ENCODE measurements at places on chromosomes 16 and 17. TPM values are rescaled to one million over a fixed set of nuclear protein-coding genes. Genes with fewer than 3 reads are reported as not detected.

Gene TEX2
- 24.5 TPM for total RNA-seq

Gene MMP28
- not detected for total RNA-seq

Gene SBK1
- total RNA-seq = 0.07 TPM

Gene NEUROD2
- not detected for total RNA-seq

- DNase-seq = no peak
Observed at GRCh38 chr16:11581678-11582077, 5.0 kb downstream of the LITAF start.

DNA sequence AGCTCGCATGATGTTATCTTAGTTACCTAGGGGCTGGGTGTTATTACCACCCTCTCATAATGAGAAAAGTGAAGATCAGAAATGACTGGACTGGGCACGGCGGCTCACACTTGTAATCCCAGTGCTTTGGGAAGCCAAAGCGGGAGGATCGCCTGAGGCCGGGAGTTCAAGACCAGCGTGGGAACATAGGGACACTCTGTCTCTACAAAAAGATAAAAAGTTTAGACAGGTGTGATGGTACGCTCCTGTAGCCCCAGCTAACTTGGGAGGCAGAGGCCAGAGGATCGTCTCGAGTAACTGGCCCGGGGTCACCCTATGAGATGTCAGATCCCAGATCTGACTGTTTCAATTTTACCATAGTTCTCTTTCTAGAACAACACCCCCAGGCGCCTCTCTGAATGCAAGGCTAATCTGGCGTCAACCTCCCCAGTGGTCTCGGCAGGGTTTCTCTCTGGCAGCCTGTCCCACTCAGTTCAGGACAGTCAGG lies 1.9 kb upstream of the CCDC102A start:
- no peak for DNase-seq

DNA sequence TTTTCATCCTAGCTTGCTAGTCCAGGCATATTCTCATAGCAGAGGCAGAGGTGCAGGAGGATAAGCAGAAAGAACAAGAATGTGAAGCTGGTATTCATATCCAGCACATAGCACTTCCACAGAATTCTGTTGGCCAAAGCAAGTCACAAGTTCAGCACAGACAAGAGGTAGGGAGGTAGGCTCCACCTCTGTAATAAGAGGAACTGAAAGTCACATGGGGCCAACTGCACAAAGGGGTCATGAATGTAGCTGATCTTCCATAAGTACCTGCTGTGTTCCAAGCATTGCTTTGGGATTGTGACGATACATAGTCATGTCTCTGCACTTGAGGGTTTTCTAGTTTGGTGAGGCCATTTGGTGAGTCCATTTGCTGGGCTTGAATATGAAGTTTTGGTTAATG lies 110.8 kb upstream of the MPHOSPH6 start:
- DNase-seq = no peak

DNA sequence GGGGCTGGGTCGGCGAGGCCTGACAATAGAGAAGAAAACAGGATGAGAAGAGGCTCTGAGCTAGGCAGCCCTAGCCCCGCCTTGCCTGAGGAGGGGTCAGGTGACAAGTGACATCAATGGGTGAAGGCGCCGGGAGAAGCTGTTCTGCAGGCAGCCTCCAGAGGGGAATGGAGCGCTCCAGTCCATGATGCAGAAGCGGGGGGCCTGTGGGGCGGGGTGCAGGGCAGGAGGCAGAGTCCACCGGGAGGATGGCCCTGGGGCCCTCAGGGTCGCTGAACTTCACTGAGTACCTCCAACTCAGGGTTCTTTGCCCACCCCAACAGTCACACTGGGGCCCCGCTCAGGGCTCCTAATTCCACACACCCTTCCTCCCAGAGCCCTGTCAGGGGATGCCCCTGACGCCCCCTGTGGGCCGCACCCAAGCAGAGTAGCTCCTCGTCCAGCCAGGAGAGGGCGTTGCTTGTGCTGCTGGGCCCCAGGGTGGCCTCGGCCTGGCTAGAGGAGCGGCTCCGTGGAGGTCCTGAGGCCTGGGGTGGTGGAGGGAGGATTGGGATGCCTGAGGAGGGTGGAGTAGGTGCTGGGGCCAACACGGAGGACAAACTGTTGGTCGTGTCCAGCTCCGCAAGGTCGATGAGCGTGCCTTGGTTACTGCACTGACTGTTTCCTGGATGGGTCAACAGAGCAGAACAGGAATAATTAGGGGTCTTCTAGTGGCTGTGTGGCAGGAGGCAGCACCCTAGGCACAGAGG lies 20.8 kb downstream of the GGA3 start:
- DNase-seq = peak; percentile 82

DNA sequence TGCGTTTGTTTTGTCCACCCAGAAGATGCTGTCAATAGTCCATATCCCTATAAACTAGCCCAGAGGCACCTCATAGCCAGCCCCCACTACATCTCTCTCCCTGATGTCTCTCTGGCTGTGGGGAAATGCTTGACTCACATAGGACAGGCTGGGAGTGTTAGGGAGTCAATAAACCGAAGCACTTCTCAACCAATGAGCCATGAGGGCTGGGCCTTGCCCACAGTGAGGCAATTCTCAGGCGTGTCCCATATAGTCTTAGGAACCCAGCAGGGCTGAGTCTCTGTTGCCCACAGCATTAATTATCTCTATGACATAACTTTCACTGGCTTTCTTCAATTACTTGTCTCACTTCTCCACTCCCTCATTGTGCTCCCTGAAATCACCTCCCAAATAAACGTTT lies 387.3 kb upstream of the CDH11 start:
- no peak for DNase-seq

DNA sequence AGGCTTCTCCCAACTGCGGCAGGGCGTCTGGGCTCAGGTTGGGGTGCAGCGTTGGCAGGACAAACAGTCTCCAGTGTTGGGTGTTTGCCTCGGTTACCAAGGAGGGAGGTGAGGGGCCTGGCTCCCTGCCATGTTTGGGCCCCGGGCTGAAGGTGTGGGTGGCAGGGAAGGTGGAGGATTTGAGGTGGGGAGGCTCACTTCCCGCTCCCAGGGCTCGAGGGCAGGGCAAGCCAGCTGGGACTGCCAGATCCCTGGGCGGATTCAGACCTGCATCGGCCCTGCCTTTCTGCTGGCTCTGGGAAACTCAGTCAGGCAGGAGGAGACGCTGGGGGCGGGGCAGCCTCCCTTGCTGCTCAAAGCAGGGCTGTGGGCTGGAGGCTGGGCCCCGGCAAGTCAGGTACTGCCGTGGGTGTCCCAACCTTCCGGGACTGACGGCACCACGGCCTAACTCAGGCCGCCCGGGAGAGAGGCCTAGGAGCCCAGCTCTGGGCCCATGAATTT lies 31.3 kb upstream of the KRT17 start:
- DNase-seq = no peak

GRCh38 chr16:26195225-26195624 lies 503.5 kb downstream of the HS3ST4 start:
- DNase-seq = no peak

DNA sequence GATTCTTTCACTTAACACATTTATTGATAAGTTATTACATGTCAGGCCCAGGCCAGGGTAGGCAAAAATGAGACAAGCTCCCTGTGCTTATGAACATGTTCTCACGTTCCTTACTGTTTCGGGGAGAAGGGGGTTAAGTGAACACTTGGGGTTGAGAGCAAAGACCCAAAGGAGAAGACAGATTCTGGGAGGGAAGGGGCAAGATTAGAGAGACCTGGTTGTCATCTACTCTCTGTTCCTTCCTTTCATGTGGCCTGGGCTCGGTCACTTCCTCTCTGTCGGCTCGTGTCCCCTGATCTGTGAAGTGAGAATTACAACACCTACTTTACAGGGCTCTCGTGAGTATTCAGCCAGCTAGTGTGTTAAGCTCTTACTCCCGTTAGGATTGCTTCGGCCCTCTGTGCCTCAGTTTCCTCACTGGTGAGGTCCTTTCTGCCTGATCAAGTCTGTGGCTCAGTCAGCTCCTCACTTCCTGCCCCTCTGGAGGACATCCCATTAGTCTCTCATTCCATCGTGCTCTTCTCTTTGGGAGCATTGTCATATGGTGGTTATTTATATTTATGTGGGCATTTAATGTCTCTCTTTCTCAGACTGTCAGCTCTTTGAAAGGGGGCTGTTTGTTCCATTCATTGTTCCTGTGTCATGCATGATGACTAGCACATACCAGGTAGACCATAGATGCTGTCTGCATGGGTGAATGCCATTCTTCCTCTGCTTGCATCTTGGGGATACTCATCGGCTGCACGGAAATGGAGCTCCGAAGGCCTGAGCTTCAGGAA lies 38.9 kb downstream of the PLCG2 start:
- no peak for DNase-seq
